ENCODE measurements at places on chromosomes 16 and 17.

DNA sequence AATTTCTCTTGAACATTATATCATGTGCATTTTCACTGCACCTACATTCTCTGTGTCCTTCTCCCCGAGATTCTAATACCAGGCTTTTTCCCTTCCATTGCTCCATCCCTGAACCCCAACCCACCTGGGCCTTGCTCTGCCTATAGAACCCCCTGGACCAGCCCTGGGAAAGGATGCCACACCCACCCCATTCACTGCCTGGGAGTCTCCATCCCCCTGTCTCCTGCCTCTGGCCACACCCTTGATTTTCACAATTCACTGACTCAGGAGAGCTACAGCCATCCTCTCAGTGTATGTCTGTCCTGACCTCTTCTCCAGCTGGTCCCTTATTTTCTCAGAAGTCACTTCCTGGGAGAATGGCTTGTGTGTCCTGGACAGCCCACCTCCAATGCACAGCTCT is 27.9 kb upstream of the NGFR start:
- DNase-seq: no peak

DNA sequence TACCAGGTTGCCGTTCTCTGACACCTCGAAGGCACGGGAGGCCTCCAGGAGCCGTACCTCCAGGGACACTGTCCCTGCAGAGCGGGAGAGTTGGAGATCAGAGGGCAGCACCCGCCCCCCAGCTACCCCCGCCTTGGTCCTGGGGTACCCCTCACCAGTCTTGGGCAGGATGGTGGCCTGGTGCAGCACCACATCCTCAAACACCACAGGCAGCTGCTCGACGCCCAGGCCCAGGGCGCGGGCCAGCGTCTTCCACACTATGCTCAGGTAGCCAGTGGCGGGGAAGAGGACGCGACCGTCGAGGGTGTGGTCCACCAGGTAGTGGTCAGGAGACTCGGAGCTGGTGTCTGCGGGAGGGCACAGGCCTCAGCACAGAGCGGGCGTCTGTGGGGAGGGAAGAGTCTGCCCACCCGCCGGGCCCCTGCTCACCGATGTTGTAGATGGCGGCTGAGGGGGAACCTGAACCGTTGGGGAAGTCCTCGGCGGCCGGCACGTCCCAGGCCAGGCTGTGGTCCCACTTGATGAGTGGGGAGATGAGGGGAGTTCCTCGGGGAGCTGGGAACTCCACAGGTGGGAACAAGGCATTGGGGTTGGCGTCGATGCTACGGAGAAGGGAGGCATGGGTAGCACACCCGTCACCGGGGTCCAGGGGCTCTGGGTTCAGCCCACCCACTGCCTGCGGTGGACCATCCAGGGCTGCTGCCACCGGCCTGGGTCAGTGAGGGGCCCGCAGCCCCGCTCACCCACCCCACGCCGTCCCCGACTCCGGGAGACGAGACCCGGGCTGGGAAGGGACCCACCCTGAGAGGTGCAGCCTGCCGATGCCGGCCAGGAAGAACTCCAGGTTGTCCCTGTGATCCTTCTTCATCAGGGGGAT is 9.8 kb downstream of the FASN start:
- no peak for DNase-seq

DNA sequence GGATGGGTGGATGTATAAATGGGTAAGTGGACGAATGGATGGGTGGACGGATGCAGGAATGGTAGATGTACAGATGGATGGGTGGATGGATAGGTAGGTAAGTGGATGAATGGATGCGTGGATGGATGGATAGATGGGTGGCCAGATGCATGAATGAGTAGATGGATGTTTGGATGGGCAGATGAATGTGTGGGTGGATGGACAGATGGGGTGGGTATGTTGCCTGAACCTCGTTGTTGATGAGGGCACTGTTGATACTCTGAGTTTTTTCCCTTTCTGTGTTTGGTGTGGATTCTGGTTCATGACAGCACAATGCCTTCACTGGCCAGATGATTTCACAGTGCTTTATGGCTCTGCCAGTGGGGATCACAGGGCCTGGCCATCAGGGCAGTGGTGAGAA is 208.3 kb downstream of the NPIPB11 start:
- DNase-seq: no peak

GRCh38 chr16:48353565-48354163 is 31.5 kb downstream of the SIAH1 start:
- DNase-seq: peak; percentile 41

- DNase-seq: no peak
These were observed 42.2 kb downstream of the MRTFB start for GRCh38 chr16:14113344-14113743.

- no peak for DNase-seq
These were observed 17.7 kb downstream of the EFCAB5 start for GRCh38 chr17:29958947-29959657.

DNA sequence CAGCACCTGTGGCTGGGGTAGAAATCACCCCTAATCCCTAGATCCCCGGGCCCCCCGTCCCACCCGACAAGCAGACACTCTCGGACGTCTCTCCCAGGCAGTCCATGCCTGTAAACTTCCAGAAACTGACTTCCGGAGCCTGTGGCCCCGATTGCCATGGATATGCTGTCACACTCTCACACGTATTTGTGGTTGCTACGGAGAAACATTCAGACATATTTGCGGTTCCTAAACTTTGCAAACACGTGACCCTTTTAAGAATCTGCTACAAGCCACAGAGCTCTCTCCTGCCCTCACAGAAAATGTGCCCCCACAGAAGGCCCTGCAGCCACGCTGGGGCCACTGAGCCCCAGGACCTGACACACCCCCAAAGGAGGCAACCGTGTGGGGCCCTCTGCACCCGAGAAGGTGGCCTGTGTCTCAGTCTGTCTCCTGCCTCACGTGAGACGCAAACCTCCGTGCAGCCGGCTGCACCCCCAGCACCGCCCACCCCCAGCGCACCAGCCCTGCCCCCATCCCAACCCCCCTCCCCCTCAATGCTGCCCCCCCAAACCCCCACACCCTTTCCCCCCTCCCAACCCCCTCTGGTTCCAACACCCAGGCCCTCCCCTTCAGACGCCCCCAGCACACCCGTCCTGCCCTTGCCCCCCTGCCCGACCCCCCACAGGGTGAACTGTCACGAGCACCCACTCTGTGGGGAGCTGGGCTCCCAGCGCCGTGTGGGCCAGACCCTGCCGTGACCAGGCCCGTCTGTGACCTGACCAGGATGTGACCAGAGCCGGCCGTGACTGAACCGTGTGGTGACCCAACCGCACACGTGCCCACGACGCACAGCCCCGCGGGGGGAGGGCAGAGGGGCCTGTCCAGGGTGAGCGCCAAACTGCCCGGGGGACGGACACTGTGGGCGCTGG is 66.3 kb upstream of the METRNL start:
- no peak for DNase-seq

GRCh38 chr17:65163990-65164495 is 26.9 kb downstream of the RGS9 start:
- no peak for DNase-seq

DNA sequence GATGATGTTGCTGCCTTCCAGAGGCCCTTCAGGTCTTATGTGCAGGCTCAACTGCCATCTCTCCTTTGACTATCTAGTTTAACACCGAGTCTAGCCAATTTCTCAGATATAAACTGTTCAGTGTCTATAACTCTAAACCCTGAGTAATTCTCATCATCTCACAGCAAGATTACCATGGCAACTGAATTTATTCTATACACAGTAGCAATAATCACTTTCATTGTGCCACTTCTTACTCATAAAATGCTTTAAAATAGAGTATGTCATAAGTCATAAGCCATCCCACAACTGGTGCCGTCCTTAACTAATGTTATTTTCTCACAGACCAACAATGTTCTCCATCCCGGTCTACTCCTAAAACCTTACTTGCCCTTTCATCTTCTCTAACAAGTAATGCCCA is 45.0 kb downstream of the SYNRG start:
- DNase-seq: no peak

DNA sequence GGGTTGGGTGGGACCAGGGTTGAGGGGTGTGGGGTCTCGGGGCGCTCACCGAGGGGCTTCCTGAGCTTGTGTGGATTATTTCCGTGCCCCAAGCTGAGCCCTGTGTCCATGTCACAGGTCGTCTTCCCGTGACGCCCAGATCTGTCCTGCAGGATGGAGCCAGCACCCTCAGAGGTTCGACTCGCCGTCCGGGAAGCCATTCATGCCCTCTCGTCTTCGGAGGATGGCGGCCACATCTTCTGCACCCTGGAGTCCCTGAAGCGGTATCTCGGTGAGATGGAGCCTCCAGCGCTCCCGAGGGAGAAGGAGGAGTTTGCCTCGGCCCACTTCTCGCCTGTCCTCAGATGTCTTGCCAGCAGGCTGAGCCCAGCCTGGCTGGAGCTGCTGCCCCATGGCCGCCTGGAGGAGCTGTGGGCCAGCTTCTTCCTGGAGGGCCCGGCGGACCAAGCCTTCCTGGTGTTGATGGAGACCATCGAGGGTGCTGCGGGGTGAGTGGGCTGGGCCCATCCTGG is 1.0 kb downstream of the TELO2 start:
- no peak for DNase-seq

GRCh38 chr17:45311401-45311759 is 5.4 kb downstream of the MAP3K14 start:
- DNase-seq: no peak

DNA sequence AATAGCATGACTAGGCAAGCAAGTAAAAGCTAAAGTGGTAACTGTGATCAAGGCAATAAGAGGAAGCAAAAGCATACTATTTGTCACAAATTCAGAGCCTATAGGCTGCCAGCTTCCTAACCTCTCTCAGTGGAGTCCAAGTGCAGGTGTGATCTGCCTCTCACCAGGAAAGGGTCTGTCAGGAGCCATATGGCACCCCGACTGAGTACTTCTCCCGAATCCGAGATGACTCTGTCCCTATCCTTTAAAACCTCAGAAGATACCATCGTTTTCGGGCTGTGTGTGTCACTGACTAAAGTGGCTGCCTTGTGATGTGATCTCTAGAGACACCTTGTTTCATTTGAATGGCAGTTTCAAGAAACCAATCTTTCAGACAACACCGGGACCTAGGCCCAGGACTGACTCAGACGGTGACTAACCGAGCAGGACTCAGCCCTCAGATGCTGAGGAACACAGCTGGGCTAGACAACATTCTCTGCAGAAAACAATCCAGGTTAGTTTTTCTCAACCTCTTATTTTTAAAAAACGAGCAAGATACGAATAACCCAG is 63.6 kb downstream of the SMG6 start:
- DNase-seq: no peak

- DNase-seq: no peak
These were observed 33.7 kb downstream of the MYO18A start for GRCh38 chr17:29146369-29146972.

DNA sequence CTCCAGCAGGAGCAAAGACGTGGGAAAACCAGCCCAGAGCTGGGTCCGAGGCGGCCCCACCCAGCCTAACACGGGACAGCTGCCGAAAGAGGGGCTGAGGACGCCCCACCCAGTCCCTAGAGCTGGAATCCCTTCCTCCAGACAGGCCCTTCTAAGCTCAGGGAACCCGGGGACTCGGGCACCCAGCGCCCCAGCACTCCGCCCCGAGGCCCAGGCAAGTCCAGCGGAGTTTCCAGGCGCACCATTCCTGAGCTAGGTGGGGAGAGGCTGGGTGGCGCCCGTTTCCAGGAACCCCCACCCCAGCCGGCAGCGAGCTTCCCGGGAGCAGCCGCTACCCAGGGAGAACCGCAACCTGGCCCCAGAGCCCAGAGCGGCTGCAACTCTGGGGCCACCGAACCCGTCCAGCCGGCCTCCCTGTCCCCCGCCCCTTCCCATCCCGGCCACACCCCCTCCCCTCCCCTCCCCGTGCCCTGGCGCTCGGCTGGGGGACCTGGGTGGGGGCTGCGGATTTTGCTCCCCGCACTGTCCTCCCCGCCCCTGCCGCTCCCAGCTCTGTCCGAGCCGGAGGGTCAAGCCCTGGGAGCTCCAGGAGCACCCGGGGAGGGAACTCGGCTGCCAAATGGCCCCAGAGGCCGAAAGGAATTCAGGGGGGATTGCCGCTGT is 536 bp downstream of the TMC6 start:
- DNase-seq: peak; percentile 63

GRCh38 chr17:29954405-29954804 is 13.0 kb downstream of the EFCAB5 start:
- DNase-seq: no peak

DNA sequence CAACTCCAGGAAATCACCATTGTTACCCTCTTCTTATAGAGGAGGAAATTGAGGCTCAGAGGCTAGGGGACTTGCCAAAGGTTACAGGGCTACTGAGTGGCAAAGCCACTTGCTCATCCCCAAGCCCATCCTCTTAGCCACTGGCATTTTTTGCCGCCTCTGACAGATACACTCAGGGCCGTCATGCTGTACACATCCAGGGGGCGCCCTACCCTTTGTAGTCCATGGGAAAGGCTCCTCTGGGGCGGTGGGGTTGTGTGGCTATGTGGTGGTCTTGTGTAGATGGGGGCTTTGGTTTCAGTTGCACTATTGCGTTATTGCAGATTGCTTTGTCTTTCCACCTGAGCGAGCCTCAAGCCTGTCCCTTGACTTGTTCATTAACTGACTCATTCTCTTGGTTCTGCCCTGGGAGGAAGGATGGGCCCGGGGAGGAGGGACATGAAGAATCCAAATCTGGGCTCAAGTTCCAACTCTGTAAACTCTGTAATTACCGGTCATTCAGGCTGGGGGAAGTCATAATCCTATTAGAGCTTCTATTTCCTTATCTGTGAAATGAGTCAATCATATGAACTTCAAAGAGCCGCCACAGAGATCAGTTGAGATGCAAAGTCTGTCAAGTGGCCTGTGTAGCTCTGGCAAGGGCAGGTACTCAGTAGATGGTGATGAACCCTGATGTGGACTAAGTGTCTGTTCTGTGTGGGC is 2.8 kb downstream of the NOS2 start:
- DNase-seq: no peak

- DNase-seq: no peak
These were observed 13.9 kb upstream of the CES1 start for GRCh38 chr16:55846598-55847346.

- no peak for DNase-seq
These were observed 11.3 kb upstream of the PRR29 start for GRCh38 chr17:63986821-63987220.

DNA sequence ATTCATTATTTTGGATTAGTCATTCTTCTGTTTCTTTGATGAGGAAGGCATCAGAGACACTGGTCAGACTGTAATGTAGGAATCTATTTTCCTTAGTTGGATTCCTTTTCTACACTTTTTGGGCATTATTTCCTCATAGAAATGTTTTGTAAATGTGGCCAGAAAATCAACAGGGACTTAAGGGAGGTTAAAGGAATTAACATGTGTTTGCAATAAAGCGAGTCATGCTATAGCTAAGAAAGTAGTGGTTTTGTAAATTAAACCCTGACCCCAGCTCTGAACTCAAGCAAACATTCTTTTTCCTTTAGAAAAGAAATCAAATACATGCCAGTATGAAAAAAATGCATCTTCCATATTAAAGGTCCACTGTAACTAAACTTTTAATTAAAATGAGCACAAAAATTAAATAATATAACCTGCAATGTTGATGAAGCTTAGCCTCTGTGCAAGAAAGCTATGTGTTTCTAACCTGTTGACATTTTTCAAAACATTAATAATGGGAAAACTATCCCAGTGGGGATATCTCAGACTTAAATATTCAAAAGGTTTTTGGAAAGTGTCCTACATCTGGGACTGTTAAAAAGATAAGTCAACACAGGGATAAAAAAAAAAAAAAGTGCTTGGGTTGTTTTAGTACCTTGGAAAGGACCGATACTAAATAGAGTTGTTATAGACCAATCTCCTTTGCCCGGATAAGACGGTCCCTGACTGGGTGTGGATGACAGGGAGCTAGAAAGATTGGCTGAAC is 428.0 kb downstream of the CA10 start:
- DNase-seq: no peak

- no peak for DNase-seq
These were observed 14.2 kb downstream of the YWHAE start for GRCh38 chr17:1385861-1386260.
